ENCODE measurements at places on chromosomes 12 and 14.

GRCh38 chr12:6647083-6647604 is at the start of gene ACRBP:
Gene ACRBP (minus strand): TSS chr12:6647432. CDS start chr12:6647366, 66 bp downstream.
- H3K36me3 ChIP-seq: peaks cover 36% of the 10 kb centered on the region
- H3K4me3 ChIP-seq: peak within 1 kb of the TSS; percentile 91
- peak; percentile 58 for DNase-seq

DNA sequence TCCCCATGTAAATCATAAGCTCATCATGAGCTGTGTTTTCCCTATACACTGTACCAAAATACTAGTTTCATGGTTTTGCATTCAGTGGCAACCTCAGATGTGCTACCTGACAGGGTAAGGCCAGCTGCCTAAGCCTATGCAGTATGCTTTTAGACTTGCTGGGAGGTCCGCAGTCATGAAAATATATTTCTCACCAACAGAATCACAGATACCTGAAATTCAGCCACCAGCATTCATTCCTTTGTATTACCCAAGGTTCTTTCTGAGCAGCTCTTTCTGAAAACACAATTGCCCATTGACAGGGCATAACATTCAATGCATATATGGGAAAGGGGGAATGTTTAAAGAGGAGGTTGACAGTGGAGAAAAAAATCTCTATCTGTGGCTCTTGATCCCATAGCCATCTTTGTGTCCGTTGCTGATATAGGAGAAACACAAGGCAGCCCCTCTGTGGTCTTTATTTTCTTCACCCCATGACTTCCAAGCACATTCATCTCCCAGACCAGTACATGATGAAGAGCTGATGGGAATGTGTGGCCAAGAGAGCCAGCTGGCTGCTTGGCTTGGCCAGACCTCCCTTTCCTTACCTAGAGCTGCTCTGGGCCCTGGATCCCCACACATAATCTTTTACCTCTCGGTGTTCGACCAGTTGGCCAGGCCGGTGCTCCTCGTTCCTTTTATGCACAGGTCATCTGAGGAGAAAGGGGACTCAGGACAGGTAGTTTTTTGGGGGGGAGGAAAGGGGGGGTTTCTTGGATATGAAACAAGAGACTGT is 162.9 kb downstream of the KCNA5 start:
- DNase-seq: no peak
- H3K4me1 ChIP-seq: no peaks in the 10 kb centered on the region
- H3K27me3 ChIP-seq: peaks cover 15% of the 10 kb centered on the region
- no peak overlapping the region for H3K27ac ChIP-seq

DNA sequence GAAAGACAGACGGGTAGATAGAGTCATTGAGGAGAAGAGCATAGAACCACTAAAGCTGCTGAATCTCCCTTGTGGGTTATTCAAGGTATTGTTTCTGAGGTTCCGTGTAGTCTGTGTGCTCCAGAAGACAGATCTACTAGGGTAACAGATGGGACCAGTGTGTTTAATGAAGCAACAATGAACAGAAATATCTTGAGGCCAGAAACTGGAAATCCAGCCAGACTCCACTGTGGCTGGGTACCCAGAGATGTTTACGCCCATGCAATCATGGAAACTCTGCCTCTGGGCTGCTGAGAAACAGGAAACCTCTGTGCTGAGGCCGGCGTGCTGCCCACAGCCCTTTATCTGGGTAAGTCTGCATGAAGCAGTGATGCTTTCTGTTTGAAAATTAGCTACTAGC is 8.3 kb downstream of the PROX2 start:
- DNase-seq: no peak
- no peaks in the 10 kb centered on the region for H3K27me3 ChIP-seq
- peaks cover 9% of the 10 kb centered on the region for H3K4me1 ChIP-seq
- H3K36me3 ChIP-seq: no peaks in the 10 kb centered on the region
- no peak overlapping the region for H3K4me3 ChIP-seq
- no peak overlapping the region for H3K27ac ChIP-seq

DNA sequence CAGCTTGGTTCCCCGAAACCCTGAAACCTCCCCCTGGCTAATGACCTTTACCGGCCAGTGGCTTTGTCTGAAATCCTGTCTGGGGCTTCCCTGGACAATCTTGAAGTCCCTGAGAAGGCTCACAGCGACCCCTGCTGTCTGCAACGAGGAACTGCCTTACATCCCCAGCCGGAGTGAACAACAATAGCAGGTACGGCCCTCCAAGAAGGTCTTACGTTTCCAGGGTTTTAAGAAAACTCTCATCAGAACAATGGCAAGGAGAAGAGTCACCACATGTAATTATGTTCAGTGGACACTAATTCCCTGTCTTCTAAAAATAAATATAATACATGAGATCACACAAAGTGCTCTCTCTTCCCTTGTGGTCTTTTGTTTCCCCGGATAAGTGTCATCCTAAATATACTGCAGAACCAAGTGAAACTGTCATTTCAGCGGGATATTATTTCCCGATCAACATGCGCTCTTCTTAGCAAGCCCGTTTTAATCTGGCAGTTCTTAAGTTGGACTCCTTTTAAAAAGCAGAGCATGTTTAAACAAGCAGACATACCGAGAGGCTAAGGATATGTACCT is 53.3 kb downstream of the RBM19 start:
- DNase-seq: peak; percentile 22
- no peaks in the 10 kb centered on the region for H3K27me3 ChIP-seq
- no peak overlapping the region for H3K27ac ChIP-seq
- no peaks in the 10 kb centered on the region for H3K4me1 ChIP-seq
- no peak overlapping the region for H3K4me3 ChIP-seq

DNA sequence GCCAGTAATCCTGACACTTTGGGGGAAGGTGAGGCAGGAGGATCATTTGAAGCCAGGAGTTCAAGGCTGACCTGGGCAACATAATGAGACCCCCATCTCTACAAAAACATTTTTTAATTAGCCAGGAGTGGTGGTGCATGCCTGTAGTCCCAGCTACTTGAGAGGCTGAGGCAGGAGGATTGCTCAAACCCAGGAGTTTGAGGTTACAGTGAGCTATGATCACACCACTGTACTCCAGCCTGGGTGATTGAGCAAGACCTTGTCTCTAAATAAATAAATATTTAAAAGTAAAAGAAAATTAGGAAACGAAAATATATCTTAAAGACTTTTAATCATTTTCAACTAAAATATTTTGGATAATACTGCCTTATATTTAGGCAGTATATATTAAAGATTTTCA is 25.9 kb downstream of the CKB start:
- H3K4me3 ChIP-seq: no peak overlapping the region
- DNase-seq: no peak
- peaks cover 6% of the 10 kb centered on the region for H3K4me1 ChIP-seq
- no peaks in the 10 kb centered on the region for H3K27me3 ChIP-seq
- H3K36me3 ChIP-seq: peaks cover 24% of the 10 kb centered on the region

DNA sequence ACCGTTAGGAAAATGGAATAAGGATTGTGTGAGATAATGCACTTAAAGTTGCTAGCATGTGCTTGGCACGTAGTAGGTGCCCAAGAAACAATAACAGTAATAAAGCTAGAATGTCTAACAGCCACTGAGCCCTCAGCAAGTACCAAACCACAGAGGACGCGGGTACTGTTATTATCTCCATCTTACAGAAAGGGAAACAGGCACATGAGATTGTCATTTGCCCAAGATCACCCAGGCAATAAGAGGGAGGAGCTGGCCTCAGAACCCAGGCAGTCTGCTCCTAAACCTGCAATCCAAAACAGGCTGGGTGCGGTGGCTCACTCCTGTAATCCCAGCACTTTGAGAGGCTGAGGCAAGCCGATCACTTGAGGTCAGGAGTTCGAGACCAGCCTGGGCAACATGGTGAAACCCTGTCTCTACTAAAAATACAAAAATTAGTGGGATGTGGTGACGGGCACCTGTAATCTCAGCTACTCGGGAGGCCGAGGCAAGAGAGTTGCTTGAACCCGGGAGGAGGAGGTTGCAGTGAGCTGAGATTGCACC is 5.1 kb upstream of the SDS start:
- H3K4me3 ChIP-seq: no peak overlapping the region
- peaks cover 7% of the 10 kb centered on the region for H3K4me1 ChIP-seq
- H3K36me3 ChIP-seq: no peaks in the 10 kb centered on the region
- no peak overlapping the region for H3K27ac ChIP-seq
- H3K27me3 ChIP-seq: peaks cover 18% of the 10 kb centered on the region

DNA sequence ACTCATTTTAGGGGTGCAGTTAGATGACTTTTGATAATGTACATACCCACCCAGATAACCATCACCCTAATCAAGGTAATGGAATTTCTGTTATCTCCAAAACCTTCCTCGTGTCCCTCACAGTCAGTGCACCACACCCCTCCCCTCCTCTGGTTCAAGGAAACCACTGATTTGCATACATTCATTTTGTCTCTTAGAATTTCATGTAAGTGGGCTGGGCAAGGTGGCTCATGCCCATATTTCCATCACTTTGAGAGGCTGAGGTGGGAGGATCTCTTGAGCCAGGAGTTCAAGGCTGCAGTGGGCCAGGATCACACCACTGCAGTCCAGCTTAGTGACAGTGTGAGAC is 15.7 kb downstream of the ADIPOR2 start:
- H3K4me1 ChIP-seq: peaks cover 15% of the 10 kb centered on the region
- no peak overlapping the region for H3K27ac ChIP-seq
- DNase-seq: no peak

DNA sequence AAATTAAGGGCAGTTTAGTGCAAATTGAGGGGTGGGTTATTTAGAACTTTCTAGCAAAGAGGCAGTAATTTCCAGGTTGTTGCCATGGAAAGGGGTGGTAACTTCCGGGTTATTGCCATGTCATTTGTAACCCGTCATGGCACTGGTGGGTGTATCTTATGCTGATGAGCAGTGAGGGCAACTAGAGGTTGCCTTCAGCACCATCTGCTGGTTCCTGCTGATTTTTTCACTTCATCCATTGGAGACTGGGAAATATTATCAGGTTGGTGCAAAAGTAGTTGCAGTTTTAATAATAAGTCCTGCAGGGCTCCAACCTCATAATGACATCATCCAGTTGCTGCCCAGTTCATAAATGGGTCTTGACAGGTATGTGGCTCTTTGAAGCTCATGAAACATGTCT is 24.4 kb upstream of the SERPINA4 start:
- no peaks in the 10 kb centered on the region for H3K36me3 ChIP-seq
- H3K4me3 ChIP-seq: no peak overlapping the region
- H3K27ac ChIP-seq: no peak overlapping the region
- DNase-seq: no peak
- no peaks in the 10 kb centered on the region for H3K4me1 ChIP-seq
- H3K27me3 ChIP-seq: peaks cover 14% of the 10 kb centered on the region

DNA sequence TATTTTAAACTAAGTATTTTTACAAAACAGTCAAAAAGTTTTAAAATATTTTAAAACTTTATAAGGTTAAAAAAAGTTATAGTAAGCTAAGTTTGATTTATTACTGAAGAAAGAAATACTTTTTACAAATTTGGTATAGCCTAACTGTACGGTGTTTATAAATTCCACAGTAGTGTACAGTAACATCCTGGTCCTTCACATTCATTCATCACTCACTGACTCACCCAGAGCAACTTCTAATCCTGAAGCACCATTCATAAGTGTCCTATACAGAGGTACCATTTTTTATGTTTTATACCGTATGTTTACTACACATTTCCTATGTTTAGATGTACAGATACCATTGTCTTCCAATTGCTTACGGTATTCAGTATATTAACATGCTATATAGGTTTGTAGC is 170.0 kb downstream of the KLHL28 start:
- H3K27me3 ChIP-seq: peaks cover 7% of the 10 kb centered on the region
- H3K4me3 ChIP-seq: no peak overlapping the region
- DNase-seq: no peak
- no peaks in the 10 kb centered on the region for H3K4me1 ChIP-seq

- DNase-seq: no peak
- H3K27me3 ChIP-seq: no peaks in the 10 kb centered on the region
Measured at GRCh38 chr14:74886001-74886400, 4.3 kb downstream of the DLST start.

DNA sequence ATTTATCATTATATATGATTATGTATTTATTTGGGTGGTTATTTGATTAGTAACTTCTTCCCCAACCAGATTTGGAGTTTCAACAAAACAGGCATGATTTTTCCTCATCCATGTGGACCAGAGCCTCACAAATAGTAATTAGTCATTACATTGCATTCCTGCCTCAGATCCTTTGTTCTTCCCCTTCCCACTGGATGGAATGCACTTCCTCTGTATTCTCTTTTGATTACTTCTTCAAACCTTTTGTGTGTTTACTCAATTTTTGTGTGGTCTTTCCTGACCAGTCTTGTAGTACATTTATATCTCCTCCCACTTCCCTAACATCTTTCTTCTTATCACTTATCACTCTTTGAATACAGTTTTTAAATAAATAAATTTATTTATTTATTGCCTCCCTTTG is 15.5 kb downstream of the SYT1 start:
- no peaks in the 10 kb centered on the region for H3K27me3 ChIP-seq
- H3K4me1 ChIP-seq: no peaks in the 10 kb centered on the region
- H3K4me3 ChIP-seq: no peak overlapping the region
- H3K36me3 ChIP-seq: no peaks in the 10 kb centered on the region
- H3K27ac ChIP-seq: no peak overlapping the region
- DNase-seq: no peak

GRCh38 chr12:29732191-29732590 is 51.6 kb downstream of the TMTC1 start:
- H3K27ac ChIP-seq: no peak overlapping the region
- H3K4me3 ChIP-seq: no peak overlapping the region
- no peaks in the 10 kb centered on the region for H3K36me3 ChIP-seq
- peaks cover 4% of the 10 kb centered on the region for H3K27me3 ChIP-seq

- H3K27me3 ChIP-seq: peaks cover 35% of the 10 kb centered on the region
- peaks cover 6% of the 10 kb centered on the region for H3K4me1 ChIP-seq
- peaks cover 2% of the 10 kb centered on the region for H3K36me3 ChIP-seq
- DNase-seq: no peak
- no peak overlapping the region for H3K27ac ChIP-seq
- peak overlapping the region; percentile 83 for H3K4me3 ChIP-seq
Measured at GRCh38 chr14:37198273-37198598, 499 bp downstream of the MIPOL1 start.

DNA sequence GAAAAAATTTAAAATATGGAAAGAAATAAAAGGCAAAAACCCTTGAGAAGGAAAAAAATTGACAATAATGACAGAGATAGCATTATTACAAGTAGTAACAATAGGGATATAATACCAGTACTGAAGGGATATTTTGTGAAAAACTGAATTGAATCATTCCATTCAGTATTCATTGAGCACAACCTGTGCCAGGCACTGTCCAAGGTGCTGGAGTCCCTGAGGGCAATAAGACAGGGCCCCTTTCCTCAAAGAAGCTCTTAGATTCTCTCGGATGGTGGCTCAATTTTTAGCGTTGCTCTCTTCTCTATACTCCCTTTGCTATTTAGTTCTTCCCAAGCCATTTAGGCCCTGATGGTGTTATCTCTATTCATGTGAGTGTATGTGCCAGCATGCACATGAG is 34.3 kb upstream of the GAS2L3 start:
- H3K4me1 ChIP-seq: no peaks in the 10 kb centered on the region
- no peaks in the 10 kb centered on the region for H3K36me3 ChIP-seq
- no peak overlapping the region for H3K27ac ChIP-seq
- H3K4me3 ChIP-seq: no peak overlapping the region
- no peak for DNase-seq

DNA sequence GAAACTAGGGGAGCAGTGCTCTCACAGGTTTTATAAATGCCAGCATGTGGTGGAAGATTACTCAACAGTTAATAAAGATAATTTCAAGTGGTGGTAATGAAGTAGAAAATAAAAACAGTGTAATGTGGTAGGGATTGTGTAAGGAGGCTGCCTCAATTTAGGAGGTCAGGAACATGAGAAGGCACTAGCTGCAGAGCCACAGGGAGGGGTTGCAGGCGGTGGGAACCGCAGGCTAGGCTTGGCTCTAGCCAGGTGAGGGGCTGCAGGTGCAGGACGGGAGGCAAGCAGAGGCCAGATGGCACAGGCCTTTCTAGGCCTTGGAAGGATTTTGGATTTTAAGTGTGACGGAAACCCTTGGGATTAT is 768 bp downstream of the METTL25 start:
- peak overlapping the region; percentile 99 for H3K27ac ChIP-seq
- H3K36me3 ChIP-seq: peaks cover 27% of the 10 kb centered on the region
- H3K4me3 ChIP-seq: peak overlapping the region; percentile 95
- DNase-seq: no peak
- peaks cover 22% of the 10 kb centered on the region for H3K4me1 ChIP-seq
